Nasal cavity respiratory epithelium epithelial cell of viscerocranial mucosa (primary cell): ENCODE measurements at places on chromosomes 6 and 20. TPM values are rescaled to one million over a fixed set of nuclear protein-coding genes. Genes with fewer than 3 reads are reported as not detected.

ELOVL2 gene
- under 0.01 TPM in 1 of 2 replicates, not detected in the other for total RNA-seq

CD109 gene
- 26.3 and 152 TPM in 2 replicates for total RNA-seq

TNFAIP3 gene
- 39.6 and 84.8 TPM in 2 replicates for total RNA-seq

ZC2HC1B gene
- not detected in 2 replicates for total RNA-seq

PI3 gene
- total RNA-seq, result 39.5 and 217 TPM in 2 replicates

CD93 gene
- under 0.01 and 0.14 TPM in 2 replicates for total RNA-seq

DAAM2 gene
- 0.07 TPM in 1 of 2 replicates, not detected in the other for total RNA-seq

HLA-DPA1 gene
- 0.14 TPM in 1 of 2 replicates, not detected in the other for total RNA-seq

THBS2 gene
- 0.50 and 28.4 TPM in 2 replicates for total RNA-seq

ARHGAP40 gene
- 0.68 and 4.3 TPM in 2 replicates for total RNA-seq

DACT2 gene
- total RNA-seq, result 0.34 and 1.1 TPM in 2 replicates

SLC25A27 gene
- 5.1 and 11.7 TPM in 2 replicates for total RNA-seq

RAD21L1 gene
- not detected in 2 replicates for total RNA-seq

PRPH2 gene
- 0.28 TPM in 1 of 2 replicates, not detected in the other for total RNA-seq

RNF144B gene
- 142 and 179 TPM in 2 replicates for total RNA-seq

ZNF165 gene
- 3.6 and 7.5 TPM in 2 replicates for total RNA-seq
